ENCODE measurements at places on chromosomes 7 and 10.

DNA sequence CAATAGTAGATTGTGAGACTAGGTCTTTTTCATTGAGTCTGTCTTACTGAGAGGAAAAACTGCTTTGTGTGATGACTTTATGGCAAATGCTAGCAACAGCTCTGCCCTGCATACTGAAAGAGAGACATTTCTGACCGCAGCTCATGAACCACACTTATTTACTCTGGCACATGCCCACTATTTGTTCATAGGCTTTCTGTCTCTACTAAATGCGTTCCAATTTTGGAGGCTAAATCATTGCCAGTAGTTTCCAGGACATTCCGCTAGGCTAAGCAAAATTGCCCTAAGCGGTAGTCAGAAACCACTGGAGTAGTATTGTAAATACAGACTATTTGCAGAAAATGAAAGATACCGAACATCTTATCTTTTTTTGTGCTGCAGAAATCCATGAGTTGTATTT, 55.6 kb upstream of the DLX6 start:
- DNase-seq = no peak

DNA sequence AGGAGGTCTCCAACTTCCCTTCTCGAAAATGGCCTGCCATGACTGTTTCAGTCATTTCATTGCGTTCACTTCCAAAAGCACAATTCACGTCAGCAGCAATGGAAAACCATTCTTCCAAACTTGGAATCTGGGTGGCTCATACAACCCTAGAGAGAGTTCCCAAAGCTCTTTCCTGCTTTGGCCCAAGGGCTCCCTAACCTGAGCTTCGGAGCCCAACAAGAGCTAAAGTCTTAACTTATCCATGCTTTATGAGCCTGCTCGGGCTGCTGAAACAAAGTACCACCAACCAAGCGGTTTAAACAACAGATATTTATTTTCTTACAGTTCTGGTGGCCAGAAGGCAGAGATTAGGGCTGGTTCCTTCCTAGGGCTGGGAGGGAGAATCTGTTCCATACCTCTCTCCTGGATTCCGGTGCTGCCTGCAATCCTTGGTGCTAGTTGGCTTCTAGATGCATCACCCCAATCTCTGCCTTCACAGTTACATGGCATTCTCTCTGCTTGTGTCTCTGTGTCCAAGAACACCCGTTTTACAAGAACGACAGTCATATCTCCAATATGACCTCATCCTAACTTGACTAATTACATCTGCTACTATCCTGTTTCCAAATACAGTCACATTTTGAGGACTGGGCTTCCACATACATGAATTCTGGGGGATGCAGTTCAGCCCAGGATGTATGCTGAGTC, 33.5 kb downstream of the CAMK2B start:
- DNase-seq = no peak

- no peak for DNase-seq
These were observed 31.9 kb downstream of the WASL start for GRCh38 chr7:123716877-123717276.

GRCh38 chr10:129517680-129518057, 50.6 kb downstream of the MGMT start:
- DNase-seq = no peak

DNA sequence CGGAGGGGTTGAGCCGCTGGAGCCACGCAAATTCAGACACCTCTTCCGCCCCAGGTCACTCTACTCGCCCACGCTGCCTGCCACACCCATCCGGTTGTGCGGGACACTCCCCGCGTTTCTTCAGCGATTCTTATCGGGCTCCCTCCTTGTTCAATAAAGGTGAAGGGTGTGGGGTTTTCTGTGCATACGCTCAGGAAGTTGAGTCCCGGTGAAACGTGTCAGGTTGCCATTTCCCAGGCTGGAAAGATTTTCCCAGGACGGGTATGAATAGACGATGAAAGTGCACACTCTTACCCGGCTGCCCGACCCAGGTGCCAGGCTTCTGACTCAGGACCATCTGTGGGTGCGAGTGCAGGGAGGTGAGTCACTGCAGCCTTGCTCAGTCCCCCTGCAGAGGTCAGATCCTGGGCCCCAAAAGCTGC, 22.0 kb downstream of the KLF6 start:
- no peak for DNase-seq

Measured in activated naive CD4-positive, alpha-beta T cell (primary cell).